ENCODE measurements at places on chromosomes 11 and 22.

DNA sequence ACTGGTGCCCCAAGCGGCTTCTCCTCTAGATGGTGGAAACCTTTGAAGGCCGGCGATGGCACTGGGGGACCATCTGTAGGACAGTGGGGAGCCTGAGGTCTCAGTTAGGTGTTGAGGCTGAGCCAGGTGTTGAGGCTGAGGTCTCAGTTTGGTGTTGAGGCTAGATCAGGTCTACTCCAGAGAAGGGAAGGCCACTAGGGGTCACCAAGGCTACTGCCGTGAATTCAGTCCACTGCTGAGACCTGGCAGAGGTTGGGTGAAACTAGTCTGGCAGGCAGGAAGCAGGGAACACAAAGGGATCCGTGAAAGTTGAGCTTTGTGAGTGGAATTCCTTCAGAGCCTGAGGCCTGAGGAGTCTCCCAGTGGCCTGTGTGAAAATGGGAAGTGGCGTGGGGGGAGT lies 123.8 kb upstream of the FGF3 start:
- DNase-seq = no peak

- DNase-seq = no peak
Observed at GRCh38 chr11:1654388-1655167, 25.0 kb downstream of the KRTAP5-5 start.

DNA sequence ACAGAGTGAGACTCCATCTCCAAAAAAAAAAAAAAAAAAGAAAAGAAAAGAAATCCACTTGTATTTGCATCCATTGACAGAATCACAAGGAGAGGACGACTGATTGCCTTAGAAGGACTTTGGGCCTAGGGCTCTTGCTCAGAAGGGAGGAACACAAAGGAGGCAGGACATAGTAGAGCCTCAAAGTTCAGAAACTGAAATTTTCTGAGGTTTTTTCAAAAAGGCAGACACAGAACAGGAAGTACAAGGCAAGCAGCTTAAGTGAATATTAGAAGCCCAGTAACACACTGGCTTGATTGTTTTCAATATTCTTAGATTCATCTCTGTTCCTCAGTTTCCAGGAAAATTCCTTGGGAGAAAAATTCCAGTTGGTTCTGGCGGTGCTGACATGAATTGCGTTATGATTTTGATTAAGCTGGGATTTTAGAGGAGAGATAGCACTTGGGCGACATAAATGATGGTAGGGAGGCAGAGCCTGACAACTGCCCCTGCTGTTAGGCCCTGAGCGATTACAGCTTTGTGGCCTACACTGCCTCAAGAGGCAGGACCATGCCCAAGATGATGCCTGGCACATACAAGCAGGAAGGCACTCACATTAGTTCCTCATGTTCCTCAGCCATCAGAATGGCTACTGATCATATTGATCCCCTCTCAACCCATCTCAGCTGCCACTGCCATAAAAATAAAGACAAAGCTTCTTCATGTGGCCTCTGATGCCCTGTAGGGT lies 15.3 kb downstream of the CLPB start:
- DNase-seq = no peak

- peak; percentile 56 for DNase-seq
Observed at GRCh38 chr11:132022733-132023478, 652.5 kb downstream of the NTM start.

DNA sequence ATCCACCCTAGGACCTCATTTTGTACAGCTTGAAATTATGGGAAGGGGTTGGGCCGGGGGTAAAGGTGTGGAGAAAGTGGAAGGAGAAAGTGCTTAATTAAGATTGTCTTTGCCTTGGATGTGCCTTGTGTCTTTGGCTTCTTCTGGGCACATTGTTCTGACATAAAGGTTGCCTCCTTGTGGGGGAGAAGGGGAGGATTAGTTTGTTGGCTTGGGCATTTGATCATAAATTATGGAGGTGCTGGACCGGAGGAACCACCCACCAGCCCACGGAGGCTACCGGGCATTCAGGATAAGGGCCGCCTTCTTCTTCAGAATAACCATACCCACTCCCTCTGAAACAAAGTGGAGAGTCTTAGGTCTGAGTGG lies 1.3 kb downstream of the PAFAH1B2 start:
- DNase-seq = peak; percentile 48
